Caco-2 (cell line): ENCODE measurements at places on chromosomes 2 and 18. TPM values are rescaled to one million over a fixed set of nuclear protein-coding genes. Genes with fewer than 3 reads are reported as not detected.

DNA sequence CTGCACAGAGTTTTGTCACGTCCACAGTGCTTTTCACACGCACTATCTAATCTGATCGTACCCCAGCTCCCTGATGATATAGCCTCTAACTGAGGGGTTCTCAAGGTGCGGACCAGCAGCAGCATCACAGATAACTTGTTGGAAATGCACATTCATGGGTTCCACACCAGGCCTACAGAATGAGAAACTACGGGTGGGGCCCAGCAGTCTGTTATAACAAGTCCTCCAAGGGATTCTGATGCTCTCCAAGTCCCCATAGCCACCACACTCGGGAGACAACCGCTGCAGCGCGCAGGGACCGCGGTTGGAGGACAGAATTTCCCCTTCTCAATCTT, 745 bp upstream of the BZW1 start:
- no peak for DNase-seq

- DNase-seq, result no peak
Measured at GRCh38 chr18:69401972-69402532, 1.4 kb downstream of the DOK6 start.

ERBB4 gene
- not detected in 2 replicates for total RNA-seq

DNA sequence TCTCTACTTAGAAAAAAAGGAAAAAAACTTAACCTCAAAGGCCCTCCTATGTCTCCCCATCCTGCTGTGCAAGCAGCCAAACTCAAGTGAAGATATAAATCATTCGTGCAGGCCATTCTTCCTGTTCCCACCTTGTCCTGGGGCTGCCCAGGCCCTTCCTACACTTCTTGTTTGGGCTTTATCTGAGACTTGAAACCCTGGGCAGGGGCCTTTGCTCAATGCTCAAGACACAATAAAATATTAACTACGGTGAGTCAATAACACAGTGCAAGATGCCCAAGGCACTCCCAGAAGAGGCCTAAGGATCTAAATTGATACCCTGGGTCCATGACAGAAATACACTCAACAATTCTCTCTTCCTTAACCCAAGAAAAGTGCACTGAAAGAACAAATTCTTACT, 67.6 kb downstream of the TBC1D8 start:
- DNase-seq, result no peak

GPR35 gene
- total RNA-seq, result 21.3 and 21.5 TPM in 2 replicates

HNMT gene
- 42.8 and 44.6 TPM in 2 replicates for total RNA-seq

GRCh38 chr2:112010751-112011150, 44.3 kb upstream of the TMEM87B start:
- DNase-seq, result no peak

- no peak for DNase-seq
Measured at GRCh38 chr18:54558609-54559585, 32.1 kb upstream of the DYNAP start.

CDH20 gene
- total RNA-seq, result not detected in 2 replicates

SKA1 gene
- 31.3 and 32.4 TPM in 2 replicates for total RNA-seq

DNA sequence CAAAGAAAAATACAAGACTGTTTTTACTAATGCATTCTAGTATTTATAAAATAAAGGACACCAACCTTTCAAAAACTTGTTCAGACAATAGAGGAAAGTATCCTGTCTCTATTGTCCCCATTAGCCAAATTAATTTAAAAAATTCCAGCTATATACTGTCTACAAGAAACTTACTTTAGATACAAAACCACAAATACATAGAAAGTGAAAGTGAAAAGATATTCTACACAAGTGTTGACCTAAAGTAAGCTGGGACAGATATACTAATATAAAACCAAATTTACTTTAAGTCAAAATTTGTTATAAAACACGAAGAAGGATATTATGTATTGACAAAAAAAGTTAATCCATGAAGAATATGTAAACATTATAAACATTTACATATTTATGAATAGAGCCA, 893.3 kb upstream of the TMEFF2 start:
- DNase-seq, result no peak

PLGLB1 gene
- 1.3 TPM in 1 of 2 replicates, not detected in the other for total RNA-seq

GRCh38 chr18:77300579-77300978, 50.9 kb downstream of the GALR1 start:
- no peak for DNase-seq

DNA sequence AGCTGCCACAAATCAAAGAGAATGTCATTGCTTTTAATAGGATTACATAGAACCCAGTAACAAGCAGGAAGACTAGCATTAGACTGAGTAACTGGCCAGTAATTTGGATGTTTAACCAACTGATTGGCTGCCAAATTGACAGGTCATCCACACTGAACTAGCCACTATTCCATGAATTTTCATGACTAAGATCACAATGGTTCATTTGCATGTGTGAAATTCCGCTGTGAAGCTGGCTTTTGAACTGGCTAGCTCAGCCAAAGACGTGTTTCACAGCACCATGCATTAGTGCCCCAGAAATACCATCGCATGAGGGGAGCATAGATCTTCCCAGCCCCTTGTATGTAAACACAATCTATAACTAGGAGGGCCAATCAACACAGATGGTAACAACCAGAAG, 649.8 kb downstream of the ARHGAP15 start:
- no peak for DNase-seq

DNA sequence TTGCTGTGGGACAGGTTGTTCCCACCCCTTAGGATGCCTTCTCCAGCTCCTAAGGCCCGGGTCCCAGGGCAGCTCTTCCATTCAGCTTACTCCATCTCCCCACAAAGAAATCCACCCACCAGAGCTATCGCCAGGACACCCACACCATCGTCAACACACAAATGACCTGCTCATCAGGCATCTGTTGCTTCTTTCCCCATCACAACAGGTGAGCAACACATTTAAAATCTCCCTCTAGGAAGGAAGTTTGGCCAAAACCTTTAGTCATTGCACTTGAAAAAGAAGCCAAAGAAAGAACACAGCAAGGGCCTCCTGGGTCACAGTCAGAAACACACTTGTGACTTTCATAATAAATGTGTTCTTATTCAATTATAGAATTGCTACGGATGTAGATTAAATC, 289.0 kb downstream of the PIEZO2 start:
- DNase-seq, result no peak

UGT1A10 gene
- total RNA-seq, result 0.77 and 1.0 TPM in 2 replicates

DNA sequence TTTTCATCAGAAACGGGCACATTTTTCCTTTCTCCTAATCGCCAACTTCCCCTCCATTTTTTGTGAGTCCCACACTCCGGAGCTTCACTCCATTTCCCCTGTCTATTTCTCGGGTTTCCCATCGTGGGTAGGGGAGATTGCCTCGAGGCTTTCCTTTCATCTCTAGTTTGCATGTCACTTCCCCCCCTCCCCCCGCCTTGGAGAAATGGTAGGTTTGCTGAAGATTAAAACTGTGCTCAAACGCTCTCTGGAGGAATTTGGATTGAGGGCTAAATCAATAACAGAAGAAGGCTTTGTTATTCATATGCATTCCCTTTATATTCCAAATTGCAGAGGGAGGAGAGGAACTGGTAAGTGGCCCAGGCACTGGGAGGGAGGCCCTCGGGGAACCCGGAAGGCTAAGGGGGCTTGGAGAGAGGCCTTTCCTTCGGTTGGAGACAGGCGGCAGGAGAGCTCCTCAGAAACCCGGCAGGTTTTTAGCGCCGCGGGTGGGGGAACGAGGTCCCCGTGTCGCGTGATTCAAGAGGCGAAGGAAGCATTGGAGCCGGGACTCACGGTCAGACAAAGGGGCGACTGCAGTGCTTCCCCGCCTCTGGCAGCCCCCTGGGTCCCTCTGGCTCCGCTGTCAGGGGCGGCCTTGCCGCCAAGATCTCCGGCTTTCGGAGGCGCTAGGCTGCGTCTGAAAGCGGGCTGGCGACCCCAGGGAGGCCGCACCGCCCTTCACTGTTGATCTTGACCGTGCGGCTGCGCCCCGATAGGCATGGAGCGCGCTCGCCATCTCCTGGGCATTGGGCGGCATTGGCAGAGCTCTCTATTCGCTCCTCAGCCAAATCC, 2.4 kb upstream of the HOXD12 start:
- DNase-seq, result peak; percentile 67

DNA sequence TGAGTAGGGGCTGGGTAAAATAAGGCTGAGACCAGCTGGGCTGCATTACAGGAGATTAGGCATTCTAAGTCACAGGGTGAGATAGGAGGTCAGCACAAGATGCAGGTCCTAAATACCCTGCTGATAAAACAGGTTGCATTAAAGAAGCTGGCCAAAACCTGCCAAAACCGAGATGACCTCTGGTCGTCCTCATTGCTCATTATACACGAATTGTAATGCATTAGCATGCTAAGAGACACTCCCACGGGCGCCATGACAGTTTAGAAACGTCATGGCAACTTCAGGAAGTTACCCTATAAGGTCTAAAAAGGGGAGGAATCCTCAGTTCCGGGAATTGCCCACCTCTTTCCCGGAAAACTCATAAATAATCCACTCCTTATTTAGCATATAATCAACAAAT, 132.2 kb downstream of the ARL4C start:
- peak; percentile 32 for DNase-seq

CSRNP3 gene
- total RNA-seq, result 1.2 and 1.3 TPM in 2 replicates

DNA sequence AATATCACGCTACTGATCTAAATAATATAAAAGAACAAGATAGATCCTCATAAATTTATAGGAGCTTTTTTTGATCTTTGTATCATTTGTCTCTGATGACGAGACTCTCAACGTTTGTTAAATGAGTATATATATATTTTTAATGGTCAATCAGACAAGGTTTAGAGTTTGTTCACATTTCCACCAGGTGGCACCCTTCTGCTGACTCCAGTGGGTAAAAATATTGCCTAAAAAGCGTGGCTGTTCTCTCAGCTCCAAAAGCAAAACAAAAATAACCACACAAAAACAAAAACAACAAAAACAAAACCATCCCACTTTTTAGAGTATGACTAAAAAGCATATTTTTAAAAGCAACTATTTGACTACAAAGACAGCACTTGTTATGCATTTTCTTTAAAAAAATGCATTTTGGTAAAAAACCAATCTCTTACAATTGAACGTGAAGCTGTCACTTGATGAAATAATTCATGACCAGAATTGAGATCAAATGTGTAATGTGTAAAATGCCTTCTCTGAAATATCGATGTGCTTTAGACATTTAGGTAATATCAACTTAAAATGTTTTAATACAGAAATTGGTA, 723.2 kb downstream of the DPP10 start:
- no peak for DNase-seq

VSNL1 gene
- 0.43 and 0.60 TPM in 2 replicates for total RNA-seq

DNA sequence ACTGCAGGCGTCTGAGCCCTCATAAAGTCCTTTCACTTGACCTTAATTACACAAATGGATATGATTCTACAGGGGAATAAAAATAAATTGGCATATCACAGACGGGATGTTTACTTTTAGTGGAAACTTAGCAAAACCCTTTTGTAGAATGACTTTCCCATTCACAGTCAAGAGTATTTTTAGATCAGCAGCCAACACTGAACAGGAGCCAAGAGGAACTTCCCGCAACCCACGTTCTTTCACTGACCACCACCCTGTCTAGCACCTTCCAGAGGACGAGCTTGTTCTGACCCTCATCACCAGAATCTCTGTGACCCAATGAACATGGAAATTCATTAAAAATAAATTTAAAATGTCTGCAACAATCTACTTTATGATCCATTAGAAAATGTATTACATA, 119.0 kb upstream of the SNTG2 start:
- DNase-seq, result no peak

GRCh38 chr18:22822024-22822423, 111.1 kb upstream of the RBBP8 start:
- no peak for DNase-seq

AQP12A gene
- total RNA-seq, result not detected in 2 replicates

DNA sequence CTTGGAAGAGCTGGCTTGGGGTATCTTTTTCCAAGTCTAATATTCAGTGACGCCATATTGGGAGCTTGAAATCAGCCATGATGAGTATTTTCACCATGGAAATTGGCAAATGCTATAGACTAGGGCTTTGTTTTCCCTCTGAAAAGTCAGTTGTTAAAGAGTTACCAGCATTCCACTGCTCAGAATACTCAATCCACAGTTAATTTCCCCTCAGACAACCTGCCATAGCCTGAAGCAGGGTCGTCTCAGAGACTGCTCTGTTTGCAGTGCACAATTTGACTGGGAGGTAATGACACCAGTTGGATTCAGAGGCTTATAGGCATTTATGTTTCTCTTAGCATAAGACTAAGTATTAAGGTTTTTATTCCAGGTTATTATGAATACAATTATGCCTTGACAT, 35.5 kb upstream of the TMEM200C start:
- no peak for DNase-seq

KCNG2 gene
- not detected in 2 replicates for total RNA-seq

DNA sequence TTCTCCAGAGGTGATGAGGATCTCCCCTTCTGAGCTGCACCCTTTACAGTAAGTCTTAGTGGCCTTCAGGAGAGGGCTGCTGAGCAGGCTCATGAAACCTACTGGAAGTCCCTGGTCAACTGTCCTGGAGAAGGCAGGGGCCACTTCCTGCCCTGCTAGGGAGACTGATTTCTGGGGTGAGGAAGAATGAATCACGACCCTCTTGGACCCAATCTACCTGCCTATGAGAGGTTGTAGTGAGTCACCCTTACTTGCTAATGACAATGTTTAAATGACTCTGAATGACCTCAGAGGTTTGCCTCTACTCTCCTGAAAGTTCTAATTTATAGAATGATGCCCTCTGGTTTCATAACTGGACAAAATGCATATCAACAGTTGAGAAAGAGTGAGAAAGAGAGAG, 79.4 kb upstream of the FAM136A start:
- no peak for DNase-seq
